ENCODE measurements at places on chromosomes 4 and X.

GRCh38 chr4:133270021-133270570 is 121.0 kb downstream of the PCDH10 start:
- DNase-seq: no peak

DNA sequence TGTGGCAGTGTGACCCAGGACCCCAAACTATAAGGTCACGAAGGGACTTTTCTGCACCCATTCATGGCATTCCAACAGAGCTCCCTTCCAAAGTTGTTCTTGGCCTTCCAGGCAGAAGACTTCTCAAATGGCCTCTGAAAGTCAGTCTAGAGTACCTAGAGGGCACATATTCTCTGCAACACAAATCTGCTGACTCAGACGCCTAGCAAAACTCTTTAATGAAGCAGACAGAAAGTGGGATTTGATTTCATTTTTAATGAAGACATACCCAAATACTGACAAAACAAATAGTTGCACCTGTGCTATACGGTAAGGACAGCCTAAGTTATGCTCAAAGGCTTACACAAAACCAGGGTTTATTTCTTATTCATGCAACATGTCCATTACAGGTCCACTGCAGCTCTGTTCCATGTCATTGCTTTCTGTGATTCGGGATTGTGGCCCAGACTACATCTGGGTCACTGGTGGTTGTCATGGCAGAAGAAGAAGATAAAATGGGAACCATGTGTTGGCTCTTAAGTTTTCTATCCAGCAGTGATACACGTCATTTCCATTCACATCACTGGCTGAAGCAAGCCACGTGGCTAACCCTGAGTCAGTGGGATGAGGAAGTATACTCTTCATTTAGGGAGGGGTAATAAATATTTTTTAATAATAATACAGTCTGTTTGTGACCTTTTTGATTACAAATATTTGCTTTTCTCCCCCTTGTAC is 57.7 kb downstream of the NAT8L start:
- DNase-seq: no peak

GRCh38 chrX:80181079-80181478 is 166.5 kb downstream of the TBX22 start:
- no peak for DNase-seq

- DNase-seq: peak; percentile 6
Measured at GRCh38 chrX:45322382-45322781, 121.7 kb upstream of the DIPK2B start.

DNA sequence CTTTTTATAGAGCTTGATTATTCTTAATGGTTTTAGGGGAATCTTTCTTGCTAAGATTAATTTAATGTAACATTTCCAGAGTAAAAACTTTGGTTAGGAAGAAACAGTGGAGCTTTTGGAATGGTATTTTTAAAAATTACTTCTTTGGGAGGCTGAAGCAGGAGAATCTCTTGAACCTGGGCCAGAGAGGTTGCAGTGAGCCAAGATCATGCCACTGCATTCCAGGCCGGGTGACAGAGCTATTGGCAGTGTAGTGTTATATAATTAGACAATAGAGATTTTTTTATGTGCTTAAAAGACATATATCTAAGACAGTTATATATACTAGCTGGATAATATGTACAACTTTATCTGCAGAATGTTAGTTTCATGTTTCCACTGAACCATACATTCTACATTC is 585.6 kb downstream of the ADGRL3 start:
- DNase-seq: no peak

DNA sequence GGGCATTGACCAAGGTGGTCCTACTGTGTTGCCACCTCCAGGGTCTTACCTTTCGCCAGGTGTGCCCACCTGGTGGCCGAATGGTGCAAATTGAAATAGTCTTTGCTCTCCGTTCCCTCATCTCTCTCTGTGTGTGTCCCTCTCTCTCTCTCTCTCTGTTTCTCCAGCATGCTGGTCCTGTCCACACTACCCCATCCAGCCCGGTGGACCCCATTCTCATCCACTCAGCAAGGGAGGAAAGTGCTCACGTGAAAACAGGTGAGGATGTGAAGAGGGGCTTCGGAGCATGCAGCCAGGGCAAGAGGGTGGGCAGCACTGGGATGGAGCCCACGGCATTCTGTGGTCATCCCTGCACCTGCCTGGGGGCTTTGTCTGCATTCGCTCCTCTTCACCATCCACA is 150.1 kb downstream of the CRLF2 start:
- DNase-seq: no peak

DNA sequence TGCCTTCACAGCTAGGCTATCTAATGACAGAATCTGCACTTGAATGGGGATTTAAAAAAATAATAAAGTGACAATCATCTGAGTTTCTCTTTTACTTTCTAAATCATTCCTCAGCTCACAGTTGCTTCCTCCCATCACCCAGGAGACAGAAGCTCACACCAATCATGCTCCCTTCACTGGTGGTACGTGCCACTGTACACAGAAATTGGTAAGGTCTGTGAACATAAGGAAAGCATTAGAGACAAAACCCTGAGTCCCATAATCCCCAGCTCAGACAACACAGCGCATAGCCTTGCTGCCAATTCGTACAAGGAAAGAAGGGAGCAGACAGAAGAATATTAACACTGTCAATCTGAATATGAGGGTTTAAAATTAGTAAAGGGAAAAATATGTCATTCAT is 133.1 kb downstream of the IDS start:
- no peak for DNase-seq

DNA sequence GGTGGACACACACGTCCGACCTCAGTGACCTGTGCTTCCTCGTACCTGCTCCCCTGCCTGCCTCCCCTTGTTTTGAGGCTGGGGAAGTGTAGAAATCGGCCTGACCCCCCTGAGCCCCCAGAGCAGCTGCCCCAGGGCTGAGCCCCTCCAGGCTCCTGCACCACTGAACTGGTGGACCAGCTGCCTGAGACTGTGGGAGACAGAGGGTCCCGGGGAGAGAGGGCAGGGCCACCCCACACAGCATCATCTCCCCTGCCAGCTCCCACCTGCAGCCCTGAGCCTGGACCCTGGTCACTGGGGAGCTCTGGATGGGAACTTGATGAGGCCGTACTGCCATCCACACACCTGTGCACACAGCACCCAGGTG is 15.0 kb upstream of the NAT8L start:
- DNase-seq: no peak

DNA sequence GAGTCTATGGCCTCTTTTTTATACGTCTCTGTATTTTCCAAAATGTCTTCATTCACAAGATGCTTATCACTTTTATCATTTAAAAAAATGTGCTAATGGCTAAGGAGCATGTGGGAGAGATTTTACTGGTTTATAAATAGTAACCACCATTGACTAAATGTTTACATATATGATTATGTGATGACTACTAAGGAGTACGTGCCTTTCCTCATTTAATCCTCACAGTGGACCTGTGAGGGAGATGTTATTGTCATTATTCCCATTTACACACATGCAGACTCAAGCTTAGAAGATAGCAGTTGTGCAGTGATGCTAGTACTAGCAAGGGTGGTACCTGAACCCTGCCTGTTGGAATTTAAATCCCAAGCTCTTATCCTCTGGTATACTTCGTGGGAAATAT is 2.4 kb downstream of the SRD5A3 start:
- no peak for DNase-seq

- DNase-seq: no peak
Measured at GRCh38 chr4:45692131-45692735, 431.6 kb downstream of the GABRG1 start.

GRCh38 chrX:76366972-76367371 is 60.5 kb upstream of the MAGEE1 start:
- DNase-seq: no peak

GRCh38 chrX:33725535-33726210 is 406.4 kb downstream of the FAM47A start:
- no peak for DNase-seq

GRCh38 chr4:154407443-154407842 is 84.2 kb downstream of the DCHS2 start:
- no peak for DNase-seq

DNA sequence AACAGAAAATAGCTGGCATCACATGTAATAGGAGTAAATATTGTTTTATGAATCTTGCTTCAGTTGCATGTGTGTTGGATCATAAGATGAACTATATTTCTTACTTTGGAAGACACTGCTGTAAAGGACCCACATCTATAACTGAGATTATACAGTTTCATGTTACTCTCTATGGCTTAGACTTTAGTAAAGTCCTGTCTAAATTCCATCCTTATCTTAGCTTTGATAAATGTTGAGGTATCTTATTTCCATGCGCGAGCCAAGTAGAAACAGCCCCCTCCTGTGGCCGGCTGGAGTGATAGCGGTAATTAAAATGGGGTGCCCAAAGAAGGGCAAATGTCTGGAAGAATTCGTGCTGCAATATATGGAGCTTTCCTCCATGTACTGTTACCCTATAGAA is 43.0 kb downstream of the CCDC158 start:
- peak; percentile 36 for DNase-seq

DNA sequence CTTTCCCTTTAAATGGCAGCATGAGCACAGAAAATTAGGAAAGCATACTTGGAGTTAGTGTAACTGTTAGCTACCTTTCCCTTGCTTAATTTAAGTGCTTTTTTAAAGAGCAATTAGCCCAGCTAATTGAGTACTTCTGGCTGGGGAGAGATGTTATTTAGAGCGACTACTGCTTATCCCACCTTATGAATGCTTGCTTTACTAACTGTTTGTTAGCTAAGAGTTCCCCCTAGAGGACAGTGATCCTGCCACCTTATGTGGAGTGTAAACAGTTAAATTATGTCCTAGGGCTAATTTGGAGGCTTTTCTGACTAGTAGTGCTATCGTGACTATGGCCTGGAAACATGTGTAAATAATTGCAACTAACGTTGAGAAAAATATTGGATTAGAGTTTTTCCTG is 909.4 kb downstream of the FSTL5 start:
- DNase-seq: no peak

DNA sequence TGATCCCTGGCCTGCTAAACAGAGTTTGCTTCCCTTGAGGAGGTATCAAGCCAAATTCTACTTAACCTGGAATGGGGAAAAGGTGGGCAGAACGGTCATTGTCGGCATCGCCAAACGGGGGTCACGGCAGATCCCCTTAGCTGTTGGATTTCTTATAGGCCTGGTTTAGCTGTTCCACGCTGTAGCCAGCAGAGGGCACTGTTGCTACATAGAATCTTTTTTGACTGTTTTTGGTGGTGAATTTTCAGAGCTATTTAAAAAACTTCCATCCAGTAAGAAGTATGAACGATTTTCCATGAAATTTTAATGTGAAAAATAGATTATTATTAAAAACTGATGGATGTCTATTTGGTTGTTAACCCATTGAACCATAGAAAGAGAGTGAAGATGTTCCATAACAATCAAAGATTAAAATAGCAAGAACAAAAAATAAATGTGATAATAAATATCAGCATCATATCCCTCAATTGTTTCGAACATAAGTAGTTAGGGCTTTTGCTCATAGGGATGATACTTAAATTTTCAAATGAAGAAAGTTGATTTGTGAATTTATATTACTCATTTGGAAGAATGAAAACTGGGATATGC is 56.6 kb downstream of the LINC00632 start:
- DNase-seq: peak; percentile 41

- DNase-seq: no peak
Measured at GRCh38 chr4:10007436-10007740, 13.9 kb downstream of the SLC2A9 start.

- no peak for DNase-seq
Measured at GRCh38 chrX:22746081-22746480, 253.7 kb upstream of the DDX53 start.

DNA sequence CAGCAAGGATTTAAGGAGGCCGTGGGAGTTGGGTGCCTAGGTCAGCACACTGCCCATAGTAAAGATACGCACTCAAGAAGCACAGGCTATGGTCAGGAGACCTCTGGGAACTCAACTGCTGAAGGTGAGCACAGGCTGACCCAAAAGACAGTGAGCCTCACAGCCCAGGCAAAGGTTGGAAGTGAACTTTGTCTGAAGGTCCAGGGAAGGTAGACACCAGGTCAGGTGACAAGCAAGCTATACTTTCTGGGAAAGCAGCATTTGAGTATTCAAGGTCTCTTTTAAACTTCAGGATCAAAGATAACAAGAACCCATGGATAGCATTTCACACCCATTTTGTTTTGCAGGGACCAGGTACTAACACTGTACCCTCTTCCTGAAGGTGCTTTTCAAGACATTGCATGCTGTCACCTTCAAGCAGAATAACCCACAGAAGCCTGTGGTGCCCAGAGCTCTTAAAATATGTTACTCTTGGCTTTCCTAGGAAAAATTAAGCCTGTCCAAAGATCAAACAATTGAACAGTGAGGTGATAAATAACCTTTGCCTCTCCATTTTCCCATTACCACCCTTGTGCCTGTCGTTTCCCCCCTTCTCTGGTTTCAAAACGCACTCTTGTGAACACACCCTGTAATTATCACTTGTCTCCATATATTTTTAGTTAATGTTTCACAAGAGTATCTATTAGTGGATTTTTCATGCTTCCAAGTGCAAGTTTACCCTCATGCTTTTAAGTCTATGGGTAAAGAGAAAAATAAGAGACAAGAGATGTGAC is 3.4 kb upstream of the S100G start:
- no peak for DNase-seq

- DNase-seq: no peak
Measured at GRCh38 chrX:6683353-6683752, 148.4 kb upstream of the VCX3A start.

- no peak for DNase-seq
Measured at GRCh38 chr4:127771535-127772275, 10.4 kb upstream of the HSPA4L start.

DNA sequence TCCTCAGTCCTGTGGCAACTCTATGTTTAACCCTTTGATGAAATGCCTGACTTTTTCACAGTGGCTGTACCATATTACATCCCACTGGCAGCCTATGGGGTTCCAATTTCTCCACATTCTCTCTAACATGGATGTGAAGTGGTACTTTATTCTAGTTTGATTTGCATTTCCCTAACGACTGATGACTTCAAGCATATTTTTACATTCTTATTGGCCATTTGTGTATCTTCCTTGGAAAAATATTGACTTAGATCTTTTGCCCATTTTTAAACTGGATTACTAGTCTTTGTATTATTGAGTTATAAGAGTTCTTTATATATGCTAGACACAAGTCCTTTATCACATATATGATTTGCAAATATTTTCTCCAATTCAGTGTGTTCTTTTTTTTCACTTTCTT is 2.1 kb upstream of the RAB39B start:
- DNase-seq: no peak

DNA sequence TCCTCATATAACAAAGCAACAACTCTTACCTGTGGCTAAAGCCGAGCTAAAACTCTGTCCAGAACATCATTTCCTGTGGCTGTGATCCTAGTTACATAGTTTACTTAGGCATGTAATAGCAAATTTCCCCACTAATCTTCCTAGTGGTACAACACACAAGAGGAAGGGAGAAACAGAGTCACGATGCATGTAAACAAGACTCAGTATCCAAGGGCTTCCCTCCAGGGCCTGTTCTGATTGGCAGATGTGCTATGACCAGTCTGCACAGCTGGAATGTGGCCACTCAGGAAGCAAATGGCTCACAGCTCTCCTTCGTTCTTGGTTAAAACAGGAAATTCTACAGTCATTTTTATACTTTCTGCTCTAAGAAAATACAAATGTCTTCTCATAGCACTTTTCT is 49.2 kb upstream of the PRSS48 start:
- DNase-seq: no peak

DNA sequence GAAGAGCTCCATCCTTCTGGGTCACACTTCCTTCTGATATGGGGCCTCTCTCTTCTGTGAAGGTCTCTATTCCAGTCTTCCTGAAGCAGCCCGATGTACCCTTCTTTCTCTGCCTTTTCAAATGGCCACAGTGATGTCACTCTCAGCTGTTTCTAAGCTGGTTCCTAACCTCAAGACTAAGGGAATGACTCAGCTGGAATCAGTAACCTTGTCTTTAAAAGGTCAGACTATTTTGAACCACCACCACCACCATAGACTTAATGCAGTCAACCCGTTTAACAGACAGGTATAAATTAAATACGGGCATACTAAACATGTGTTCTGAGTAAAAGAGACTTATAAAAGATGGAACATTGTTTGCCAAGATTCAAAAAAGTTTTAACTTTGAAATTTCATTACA is 121.0 kb downstream of the PPA2 start:
- DNase-seq: no peak

Measured in CD4-positive, alpha-beta T cell treated with Interleukin-2 at 100 ng/mL for 4 hours (primary cell).